ENCODE measurements at places on chromosomes 2 and 18. TPM values are rescaled to one million over a fixed set of nuclear protein-coding genes. Genes with fewer than 3 reads are reported as not detected.

DNA sequence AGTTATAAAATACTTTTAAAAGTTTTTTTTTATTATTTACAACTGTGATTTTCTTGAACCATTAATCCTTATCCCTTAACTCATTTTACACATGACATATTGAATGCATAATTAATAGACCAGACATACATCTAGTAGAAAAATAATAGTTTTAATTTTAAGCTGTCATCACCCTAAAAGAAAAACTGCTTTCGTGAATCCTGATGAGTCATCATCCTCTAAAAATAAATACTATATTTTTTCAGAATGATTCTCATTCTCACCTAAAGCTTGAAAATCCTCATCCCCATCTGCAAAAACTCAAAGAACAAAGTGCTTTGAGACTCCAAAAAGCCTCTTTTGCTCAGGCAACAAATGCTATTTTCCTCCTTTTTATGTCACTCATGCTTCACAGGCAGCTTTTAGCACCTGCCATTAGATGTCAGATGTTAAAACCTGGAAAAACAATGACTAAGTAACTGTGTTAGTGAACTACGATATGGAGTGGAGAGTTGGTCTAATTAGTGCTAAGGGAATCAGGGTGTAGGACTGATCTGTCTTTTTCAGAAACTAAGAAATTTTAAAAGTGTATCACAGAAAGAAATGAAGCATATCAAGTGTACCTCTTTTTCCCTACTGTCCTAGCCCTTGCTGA, 297.6 kb downstream of the TMX3 start:
- DNase-seq, result no peak

DNA sequence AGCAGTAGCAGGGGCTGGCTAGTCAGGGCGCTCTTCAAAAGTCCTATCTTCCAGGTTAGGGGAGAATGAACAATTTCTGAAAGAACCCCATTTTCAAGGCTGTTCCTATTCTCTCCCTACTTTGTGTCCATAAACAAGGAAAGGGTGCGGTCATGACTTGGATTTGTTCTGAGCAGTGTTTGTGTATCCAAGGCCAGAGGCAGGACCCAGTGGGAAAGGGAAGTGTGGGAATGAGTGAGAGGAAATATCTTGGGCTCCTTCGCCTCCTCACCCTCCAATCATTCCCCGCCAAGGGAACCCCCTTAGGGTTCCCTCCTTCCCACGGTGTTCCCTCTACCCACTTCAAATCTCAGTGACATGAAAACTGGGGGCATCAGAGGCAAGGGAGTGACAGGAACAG, 25.5 kb upstream of the SPTBN1 start:
- no peak for DNase-seq

DNA sequence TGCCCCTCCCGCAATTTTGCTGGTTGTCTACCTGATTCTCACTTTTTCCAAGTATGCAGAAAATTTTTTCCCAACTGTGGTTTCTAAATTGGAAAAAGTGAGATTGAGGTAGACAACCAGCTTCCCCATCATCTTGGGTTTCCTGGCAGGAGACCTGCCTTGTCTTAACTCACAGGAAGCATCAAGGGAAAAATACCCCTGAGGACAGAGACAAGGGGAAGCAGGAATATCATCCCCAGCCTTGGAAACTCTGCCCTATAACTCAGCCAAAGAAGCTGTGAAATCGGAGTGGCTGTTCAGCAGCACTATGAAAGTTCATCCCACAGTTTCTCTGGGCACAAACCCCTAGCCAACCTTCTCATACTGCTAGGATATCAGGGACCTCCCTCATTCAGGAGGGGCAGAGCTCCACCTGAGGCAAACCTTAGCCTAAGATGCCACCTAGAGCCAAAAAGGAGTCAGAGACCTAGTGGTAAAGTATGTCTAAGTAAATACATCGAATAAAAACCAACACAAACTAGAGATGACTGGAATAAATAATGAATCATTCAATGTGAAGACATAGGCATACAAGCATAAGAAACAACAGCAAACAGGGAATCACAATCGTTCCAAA, 68.2 kb downstream of the ZSWIM2 start:
- no peak for DNase-seq

Gene FLACC1
- 0.39 TPM for total RNA-seq

Gene CFAP65
- 0.33 TPM for total RNA-seq

Gene SERPINB2
- total RNA-seq, result not detected

Data from Panc1 (cell line).